ENCODE measurements at places on chromosomes 4 and X.

- DNase-seq: no peak
Observed at GRCh38 chr4:145297556-145297955, 117.2 kb upstream of the OTUD4 start.

DNA sequence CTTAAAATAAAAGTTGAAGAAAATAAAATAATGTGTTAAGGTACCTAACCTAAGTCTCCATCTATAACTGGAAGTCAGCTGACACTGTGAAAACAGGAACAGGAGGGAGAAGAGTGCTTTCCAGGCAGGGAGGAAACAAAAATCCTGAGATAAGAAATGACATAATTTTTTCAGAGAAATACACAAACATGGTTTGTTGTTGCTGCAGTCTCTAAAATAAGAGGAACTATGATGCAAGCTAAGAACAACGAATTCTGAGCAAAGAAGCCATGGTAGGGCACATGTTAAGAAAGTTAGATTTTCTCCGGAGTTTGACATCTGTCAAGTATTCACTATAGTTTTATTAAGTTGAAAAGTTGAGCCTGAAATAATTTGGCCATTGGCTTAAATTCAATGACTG is 26.9 kb downstream of the PAPSS1 start:
- no peak for DNase-seq

DNA sequence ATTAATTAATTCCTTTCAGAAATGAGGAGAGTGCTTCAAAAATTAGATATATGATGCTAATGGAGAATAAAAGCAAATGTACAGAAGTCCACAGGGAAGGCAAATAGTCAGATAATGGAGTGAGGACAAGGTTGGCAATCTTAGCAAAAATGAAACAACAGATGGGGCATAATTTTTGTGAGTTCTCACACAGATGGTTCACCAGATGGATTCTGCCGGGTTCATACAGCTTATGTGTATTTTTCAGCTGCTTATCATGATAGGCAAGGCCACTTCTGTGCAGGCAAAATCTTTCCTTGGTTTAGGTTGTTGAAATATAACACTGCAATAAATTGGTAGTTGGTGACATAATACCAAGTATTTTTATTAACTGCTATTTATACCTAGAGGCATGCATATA is 1539.0 kb upstream of the IGFBP7 start:
- DNase-seq: no peak

DNA sequence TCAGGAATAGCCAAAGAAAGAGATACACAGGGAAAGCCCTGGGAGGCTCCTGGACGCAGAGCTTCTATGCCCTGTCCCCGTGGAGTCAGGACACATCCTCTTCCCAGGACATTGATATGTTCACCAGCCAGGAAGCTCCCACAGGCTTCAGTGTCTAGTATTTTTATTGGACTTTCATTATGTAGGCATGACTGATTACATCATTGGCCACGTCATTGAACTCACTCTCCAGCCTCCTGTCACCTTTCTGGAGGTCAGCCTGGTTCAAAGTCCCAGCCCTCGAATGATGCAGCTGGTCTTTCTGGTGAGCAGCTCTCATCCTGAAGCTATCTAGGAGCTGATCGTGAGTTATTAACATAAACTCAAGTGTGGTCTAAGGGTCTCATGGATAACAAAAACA is 104.1 kb downstream of the CPEB2 start:
- DNase-seq: no peak

GRCh38 chrX:91434351-91435168 is at the start of gene PABPC5:
Gene PABPC5 (plus strand): TSS chrX:91434839. CDS start chrX:91435578, 739 bp downstream.
- no peak for DNase-seq

GRCh38 chr4:173448608-173449379 is 49.9 kb upstream of the SCRG1 start:
- DNase-seq: no peak

DNA sequence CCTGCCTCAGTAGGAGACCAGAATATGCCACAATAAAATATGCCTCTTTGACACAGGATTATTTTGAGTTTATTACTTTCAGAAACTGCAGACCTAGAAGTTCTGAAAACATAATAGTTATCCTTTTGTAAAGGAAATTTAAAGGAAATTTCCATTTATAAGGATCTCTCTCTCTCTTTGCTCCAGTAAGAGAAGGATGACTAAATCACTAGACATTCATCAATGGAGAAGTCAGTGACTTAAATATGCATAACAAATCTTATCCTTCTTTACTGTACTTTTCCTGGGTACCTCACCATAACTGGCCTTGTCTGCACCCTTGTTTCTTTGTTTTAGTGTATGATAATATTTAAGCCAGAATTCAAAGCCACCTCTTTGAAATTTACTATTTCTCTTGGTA is 28.3 kb upstream of the OPHN1 start:
- no peak for DNase-seq

GRCh38 chr4:18847249-18847890 is 825.8 kb upstream of the LCORL start:
- DNase-seq: no peak

- DNase-seq: peak; percentile 1
Observed at GRCh38 chr4:138241281-138242075, 671 bp downstream of the SLC7A11 start.

DNA sequence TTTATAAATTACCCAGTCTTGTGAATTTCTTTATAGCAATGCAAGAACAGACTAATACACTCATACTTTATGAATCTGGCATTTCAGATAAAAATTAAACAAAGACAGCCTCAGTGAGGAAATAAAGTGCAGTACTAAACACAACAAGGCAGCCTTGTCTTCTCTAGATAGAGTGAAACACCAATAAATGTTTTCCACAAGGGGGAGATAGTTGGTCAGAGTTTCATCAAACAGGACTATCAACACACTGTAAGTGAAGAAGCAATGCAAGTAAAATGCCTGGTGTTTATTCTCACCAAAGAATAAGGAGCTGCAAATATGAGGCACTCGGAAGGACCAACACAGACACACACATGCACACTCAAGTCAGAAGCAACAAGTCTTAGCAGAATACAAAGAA is 62.8 kb downstream of the FAM9B start:
- DNase-seq: no peak

DNA sequence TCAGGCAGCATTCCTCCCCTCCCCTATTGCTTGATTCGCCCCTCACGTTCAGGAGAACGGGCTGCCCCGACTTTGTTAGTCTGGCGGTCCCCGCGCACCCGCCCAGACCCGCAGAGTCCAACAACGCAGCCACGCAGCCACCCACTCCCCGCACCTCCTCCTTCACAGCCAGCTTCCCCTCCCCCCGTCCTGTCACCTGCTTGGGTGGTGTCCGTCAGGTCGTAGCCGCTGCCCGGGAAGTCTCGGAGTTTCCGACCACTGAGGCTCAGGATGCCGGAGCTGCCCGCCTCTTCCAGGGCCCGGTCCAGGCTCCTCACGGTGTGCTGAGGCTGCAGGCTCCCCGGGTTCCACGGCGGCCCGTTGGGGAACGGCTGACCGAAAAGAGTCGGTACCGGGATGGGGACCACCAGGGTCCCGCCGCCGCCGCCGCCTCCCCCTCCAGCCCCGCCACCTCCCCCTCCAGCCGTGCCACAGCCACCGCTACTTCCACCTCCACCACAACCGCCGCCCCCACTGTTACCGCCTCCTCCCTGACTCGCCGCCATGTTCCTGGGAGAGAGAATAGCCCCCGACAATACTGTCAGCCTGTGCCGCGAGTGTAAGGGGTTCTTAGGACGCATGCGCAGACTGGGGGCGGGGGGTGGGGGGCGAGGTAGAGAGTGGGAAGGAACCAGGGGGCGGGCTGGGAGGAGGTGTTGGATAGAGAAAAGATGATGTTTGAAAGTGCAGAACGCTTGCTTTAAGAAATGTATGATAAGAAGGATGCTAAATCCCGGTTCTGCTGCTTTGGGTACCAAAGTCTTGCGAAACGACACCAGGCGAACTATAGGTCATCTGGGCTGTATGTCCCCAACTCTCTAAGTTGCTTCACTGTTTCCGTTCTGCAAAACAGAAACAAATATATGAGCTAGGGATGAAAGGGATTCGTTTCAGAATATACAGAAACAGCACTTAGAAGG is at the start of gene LRCH2:
LRCH2 (minus strand) TSS at position 600 of the 959 bp plus-strand sequence; CDS start at position 545, 55 bp downstream.
- DNase-seq: no peak

GRCh38 chr4:101037938-101038413 is 309.4 kb downstream of the PPP3CA start:
- peak; percentile 20 for DNase-seq

GRCh38 chr4:124279741-124280140 is 432.8 kb downstream of the ANKRD50 start:
- DNase-seq: no peak

DNA sequence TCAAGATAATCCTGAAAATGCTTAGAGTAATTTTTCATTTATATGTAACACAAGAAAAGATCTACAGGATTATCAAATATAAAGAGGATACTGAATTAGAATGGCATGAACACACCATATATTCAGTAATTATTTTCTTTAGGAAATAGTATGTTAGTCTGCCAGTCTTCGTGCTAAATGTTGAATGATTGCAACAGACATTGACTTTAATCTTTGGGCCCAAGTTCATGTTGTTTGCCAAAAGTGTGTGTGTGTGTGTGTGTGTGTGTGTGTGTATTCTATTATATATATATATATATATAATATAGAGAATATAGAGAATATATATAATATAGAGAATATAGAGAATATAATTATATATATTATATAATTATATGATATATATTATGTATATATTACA is 186.6 kb downstream of the TMEM47 start:
- DNase-seq: no peak

GRCh38 chr4:47720787-47721186 is 117.1 kb downstream of the CORIN start:
- no peak for DNase-seq

DNA sequence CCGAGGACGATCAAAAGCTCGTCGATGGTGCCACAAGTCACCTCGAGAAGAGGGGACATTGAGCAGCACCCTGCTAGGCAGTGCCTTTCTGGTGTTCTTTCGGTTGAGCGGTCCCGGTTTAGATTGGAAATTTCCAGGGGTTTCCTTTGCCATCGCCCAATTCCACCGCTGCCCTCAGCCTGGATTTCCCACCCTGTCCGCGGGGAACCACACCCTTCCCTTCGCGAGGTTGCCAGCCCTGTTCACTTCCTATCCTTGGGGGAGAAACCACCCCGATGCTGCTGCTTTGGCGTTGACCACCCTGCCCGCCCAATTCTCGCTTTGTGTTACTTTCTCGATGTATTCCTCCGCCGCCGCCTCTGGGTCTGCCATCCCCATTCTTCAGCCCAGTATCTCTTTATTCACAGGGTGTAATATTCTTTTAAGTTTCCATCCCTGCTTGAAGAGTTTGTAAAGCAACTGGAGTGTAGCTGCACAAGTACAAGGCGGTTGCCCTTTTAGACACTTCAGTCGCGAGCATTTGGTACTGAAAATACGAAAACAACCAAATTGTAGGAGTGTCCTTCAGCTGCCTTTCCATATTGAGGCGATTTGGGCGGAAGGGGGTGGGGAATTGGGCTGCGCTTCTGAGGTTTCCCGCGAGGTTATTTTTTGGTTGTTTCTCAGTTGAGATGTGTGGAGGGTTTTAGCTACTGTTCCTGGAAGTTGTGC is 1.1 kb downstream of the OGT start:
- peak; percentile 67 for DNase-seq

DNA sequence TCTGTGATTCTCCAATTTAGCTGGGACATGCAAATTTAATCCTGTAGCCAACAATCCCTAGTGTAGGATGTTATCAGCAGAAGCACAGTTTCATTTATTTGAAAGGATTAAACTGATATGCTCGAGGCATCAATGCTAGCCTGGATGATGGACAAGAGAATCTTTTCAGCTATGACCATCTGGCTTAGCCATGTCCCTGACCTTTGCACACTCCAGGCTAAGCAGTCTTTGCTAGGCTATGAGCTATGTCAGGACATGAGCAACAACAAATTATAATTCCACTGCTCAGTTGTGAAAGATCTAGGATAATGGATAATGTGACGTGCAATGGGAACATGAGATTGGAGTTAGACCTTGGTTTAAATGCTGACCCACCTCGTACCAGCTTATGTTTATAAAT is 32.0 kb downstream of the NPY1R start:
- DNase-seq: no peak

Measured in activated T-cell treated with anti-CD3 and anti-CD28 coated beads, Interleukin-2, amount 50 U/mL, for 72 hours (primary cell).